ENCODE measurements at places on chromosomes 7 and 10.

DNA sequence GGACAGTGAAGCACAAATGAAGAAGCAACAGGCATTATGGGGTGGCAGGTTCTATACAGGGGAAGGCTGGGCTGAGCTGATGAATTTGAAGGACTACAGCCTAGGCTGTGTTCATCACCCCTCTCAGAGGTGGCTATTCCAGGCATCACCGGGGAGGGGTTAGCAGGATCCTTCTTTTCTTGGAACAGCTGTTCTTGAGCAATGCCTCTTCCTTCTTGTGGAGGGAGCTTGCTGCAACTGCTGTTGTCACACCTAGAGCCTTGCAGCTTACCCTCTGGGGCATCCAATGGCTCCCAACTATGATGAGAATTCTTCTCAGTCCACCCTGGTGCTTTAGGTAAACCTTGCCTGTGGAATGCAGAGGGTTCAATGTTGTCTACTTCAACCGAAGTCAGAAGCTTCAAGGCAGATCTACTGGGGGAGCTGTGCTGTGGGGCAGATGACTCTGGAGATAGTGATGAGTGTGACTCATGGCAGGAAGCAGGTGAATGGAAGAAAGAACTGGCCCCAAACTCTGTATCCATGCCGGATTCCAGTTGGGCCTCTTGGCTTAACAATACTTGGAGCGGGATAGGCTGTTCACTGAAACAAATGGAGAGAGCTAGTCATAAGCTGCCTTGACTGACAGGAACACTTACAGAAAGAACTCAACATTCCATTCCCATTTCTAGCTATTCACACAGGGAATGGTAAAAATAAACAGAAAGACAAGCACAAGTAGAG lies 21.5 kb upstream of the PPP3CB start:
- no peak for DNase-seq

GRCh38 chr7:131604841-131605279 lies 48.4 kb upstream of the PODXL start:
- no peak for DNase-seq

GRCh38 chr7:25656581-25657026 lies 428.3 kb upstream of the NPVF start:
- no peak for DNase-seq

DNA sequence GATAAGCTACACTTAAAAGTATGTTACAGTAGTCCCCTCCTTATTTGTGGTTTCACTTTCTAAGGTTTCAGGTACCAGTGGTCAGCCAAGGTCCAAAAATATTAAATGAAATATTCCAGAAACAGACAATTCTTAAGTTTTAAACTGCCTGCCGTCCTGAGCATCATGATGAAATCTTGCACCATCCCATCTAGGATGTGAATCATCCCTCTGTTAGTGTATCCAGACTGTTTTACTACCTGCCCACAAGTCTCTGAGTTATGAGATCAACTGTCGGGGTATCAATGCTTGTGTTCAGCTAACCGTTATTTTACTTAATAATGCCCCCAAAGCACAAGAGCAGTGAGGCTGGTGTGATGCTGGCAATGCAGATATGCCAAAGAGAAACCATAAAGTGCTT lies 11.4 kb downstream of the KDM7A start:
- DNase-seq: no peak

GRCh38 chr10:16986406-16987205 lies 143.0 kb downstream of the CUBN start:
- DNase-seq: no peak

- DNase-seq: no peak
Measured at GRCh38 chr7:69953136-69954067, 355.1 kb downstream of the AUTS2 start.

DNA sequence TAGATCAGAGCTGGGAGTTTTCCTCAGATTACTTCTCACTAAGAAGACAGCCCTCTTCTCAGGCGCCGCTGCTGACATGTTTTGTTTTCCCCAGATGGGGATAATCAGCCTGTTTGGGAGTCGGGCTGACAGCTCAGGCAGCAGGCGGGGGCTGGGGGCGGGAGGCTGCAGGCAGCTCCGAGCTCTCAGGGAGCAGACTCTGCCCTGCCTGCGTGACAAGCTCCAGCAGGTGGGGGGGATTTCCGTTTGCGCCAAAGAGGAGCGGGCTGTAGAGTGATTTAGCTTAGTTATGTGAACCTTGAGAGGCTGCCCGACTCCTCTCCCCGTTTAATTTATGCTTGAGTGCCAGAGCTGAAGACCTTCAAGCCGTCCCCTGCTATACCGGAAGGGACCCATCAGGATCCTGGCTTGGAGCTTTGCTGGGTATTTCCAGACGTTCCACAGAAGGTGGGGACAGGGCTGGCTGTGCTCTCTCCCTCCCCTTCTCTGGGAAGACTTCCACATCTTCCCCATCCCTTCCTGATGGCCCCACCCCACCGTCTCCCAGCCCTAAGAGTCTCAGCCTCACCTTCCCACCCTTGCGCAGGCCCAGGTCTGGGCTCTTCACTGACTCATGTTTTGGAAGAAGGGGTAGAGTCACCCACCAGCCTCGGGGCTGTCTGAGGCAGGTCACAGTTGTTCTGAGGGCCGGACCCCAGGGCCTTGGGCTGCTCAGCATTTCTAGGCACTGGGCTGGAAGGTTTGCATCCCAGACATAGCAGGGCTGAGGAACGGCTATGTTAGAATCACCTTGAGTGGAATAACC lies 24.7 kb upstream of the ADCYAP1R1 start:
- DNase-seq: no peak

GRCh38 chr10:90175161-90175681 lies 473.8 kb downstream of the KIF20B start:
- DNase-seq: no peak

GRCh38 chr7:44447874-44448425 lies 42.5 kb downstream of the NUDCD3 start:
- DNase-seq: no peak

GRCh38 chr7:111168182-111168581 lies 77.3 kb downstream of the LRRN3 start:
- DNase-seq: no peak

DNA sequence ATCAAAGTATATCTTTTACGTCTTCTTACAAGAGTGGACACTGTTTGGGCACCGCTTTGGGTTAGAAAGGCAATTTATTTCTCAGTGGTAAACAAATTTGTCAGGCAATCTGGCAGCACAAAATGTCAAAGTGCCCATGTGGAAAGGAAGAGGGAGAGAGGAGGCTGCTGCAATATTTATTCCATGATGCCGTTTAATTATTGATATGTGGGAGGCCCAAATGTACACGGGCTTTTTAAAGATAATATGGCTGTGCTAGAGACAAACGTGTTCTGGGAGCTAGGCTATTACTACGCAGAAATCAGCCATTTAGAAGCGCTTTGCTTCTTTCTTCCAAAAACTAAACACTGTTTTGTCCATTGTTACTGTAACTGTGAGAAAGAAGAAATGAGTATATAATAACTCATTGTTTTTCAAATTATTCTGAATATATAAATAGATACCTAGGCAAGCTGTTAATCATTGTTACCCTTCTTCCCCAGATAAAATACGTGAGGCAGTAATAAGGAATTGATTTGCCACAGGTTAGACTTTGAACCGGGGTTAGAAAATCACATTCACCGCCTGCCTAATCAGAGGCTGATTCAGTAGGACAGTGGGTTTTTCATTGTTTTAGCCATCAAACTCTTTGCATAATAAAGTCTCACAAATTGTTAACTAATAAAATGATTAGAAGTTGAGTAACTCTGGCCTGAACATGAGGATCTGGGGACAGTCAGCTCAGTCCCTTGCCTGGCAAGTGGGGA lies 116.5 kb upstream of the FRMD4A start:
- no peak for DNase-seq

DNA sequence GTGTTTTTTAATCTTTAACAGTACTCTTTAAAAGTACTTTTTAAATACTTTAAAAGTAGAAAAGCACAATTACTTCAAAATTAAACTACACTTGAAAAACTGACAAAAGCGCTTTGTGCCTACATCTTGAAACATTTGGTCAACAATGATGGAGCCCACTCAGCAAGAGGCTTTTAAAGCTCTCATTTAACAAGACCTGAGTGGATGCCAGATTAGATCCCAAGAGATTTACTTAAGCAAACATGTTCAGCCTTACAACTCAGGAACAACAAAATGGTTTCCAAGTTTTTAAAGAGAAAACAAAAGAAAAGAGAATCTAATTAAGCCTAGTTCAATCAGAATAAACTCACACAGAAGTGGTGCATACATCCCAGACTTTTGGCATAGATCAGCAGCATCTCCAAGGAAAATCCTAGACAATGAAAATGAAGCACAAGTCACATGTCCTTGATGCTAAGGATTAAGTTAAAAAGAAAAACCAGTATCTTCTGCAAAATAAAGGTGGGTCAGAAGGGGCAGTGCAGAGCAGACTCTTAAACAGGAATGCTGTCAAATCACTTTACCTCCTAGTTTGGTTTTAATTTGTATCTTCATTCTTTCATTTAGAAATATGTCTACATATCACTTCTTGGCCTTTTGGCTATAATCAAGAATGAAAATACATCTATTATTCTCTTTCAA lies 26.2 kb downstream of the HIBADH start:
- no peak for DNase-seq

DNA sequence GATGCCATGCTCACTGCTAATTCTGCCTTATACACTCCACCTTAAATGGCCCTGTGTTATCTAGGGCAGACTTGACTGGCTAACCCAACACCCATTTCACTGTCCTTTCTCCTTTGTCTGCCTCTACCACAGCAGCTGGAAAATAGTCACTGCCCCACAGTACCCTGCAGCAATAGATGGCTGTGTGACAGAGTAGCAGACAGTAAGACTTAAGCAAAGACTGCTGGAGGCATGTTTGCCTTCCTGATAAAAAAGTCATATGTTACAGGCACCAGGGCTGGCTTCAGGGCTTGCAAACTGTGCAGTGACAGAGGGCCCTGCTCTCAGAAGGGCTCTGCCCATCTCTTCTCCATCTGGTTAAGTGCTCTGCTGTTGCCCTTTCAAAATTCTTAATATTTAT lies 332.6 kb upstream of the GHITM start:
- DNase-seq: no peak

- no peak for DNase-seq
Measured at GRCh38 chr7:28872226-28872625, 85.9 kb downstream of the TRIL start.

- no peak for DNase-seq
Measured at GRCh38 chr7:102860351-102860811, 52.4 kb upstream of the LRRC17 start.

GRCh38 chr7:76354516-76354915 lies 4.3 kb downstream of the YWHAG start:
- DNase-seq: no peak

- DNase-seq: no peak
Measured at GRCh38 chr10:83165265-83165664, 974.0 kb upstream of the GHITM start.

DNA sequence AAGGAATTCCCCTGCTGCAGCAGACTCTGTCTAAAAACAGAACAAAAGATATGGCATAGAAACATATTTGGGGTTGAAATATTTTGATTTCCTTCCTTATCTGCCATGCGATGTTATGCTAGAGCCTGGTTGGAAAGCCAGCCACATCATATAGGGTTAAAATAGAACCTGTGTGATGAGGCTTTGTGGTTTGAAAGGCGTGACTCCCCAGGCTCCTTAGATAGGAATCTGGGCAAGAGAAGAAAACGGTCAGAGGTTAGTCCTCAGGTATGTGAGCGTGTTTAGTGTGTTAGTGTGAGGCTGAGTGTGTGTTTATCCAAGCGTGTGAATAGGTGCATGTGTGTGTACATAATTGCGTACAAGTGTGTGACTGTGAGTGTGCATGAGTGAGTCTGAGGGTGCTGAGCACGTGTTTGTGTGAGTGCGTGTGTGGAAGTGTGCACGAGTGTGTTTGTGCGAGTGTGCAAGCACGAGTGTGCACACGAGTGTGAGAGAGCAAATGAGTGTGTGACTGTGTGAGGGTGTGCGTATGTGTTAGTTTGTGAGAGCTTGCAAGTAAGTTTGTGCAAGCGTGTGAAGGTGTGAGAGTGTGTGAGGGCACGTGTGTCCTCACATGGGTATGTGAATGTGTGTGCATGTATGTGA lies 79.9 kb downstream of the COL26A1 start:
- DNase-seq: no peak

- DNase-seq: peak; percentile 34
Measured at GRCh38 chr7:65216469-65216868, 157.2 kb upstream of the ZNF92 start.

DNA sequence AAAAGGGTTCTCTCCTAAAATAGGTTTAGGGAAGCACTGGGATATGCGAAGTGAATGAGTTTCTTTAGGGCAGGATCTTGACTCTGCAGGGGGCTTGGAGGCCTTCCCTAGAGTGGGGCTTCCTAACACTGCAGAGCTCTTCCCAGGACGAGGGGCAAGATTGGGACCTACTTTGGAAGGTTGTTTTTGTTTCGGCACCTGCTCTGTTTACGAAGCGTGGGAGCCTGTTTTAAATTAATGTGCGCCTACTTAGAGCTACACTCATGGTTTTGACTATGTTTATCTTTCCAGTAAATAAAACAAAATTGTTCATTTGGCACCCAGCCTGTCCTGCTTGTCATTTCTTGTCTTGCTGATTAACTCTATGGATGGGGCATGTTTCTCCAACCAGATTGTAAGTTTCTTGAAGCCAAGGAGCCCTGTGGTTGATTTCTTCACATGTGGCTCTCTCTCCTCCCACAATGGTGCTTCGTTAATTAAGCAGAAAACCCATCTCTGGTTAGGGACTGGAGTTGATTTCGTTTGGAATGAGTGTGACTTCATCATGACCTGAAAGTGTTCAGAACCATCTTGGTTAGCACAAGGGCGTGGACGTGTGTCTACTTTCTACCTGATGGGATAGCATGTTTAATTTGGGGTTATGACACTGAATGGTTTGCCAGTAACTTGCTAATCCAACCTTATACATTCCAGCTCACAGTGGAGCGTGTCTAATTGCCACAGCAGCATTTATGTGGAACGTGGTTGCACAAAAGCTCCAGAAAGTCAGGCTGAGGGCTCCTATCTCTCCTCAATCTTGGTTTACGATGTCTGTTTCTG lies 98.1 kb downstream of the TCF7L2 start:
- no peak for DNase-seq

GRCh38 chr10:71735709-71736569 lies 16.4 kb upstream of the C10orf105 start:
- DNase-seq: peak; percentile 73

- no peak for DNase-seq
Measured at GRCh38 chr7:2687881-2688318, at the start of gene AMZ1. Gene AMZ1, plus strand, starts transcription at chr7:2688202. Its CDS starts 12,250 bp downstream, at chr7:2700452.

DNA sequence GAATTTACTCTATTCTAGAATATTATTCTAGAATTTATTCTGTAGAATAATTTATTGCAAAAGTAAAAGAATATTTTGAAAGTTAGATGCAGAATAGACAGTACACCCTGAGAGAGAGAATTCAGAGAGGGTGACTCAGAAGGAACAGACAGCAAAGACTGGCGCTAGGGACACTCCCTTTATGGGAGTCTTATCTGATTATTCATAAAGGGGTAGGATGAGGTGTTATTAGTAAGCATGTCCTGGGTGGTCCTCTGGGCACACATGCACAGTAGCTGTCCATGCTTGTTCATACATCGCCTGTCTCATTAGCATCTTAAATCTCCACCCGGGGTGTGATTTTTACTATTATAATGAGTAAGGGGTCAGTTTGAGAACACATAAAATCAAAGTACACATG lies 100.1 kb downstream of the XPNPEP1 start:
- no peak for DNase-seq

GRCh38 chr7:47521011-47521795 lies 60.7 kb downstream of the TNS3 start:
- DNase-seq: no peak

Data from activated T-cell treated with anti-CD3 and anti-CD28 coated beads, Interleukin-2, amount 50 U/mL, for 48 hours (primary cell).